ENCODE measurements at places on chromosomes 16 and 17. TPM values are rescaled to one million over a fixed set of nuclear protein-coding genes. Genes with fewer than 3 reads are reported as not detected.

DNA sequence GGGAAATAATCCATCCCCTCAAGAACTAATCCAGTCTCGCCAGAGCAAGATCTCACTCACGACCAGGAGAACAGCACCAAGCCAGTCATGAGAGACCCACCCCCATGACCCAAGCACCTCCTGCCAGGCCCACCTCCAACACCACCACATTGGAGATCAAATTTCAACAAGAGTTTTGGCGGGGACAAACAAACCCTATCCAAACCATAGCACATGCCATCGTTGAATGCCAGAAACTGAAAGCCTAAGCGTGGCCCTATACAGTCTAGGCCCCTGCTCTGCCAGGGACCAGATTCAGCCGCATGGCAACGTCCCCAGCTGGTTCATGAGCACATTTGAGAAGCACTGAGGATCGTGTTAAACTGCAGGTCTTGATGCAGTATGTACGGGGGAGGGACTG lies 57.3 kb downstream of the AXIN2 start:
- H3K4me1 ChIP-seq = no peaks in the 10 kb centered on the region
- no peak overlapping the region for H3K4me3 ChIP-seq
- no peak overlapping the region for H3K27ac ChIP-seq
- DNase-seq = peak; percentile 52
- no peaks in the 10 kb centered on the region for H3K27me3 ChIP-seq

GRCh38 chr17:27413792-27414191 lies 42.5 kb upstream of the KSR1 start:
- H3K4me1 ChIP-seq = no peaks in the 10 kb centered on the region
- no peak overlapping the region for H3K27ac ChIP-seq
- H3K27me3 ChIP-seq = no peaks in the 10 kb centered on the region
- no peak overlapping the region for H3K4me3 ChIP-seq

DNA sequence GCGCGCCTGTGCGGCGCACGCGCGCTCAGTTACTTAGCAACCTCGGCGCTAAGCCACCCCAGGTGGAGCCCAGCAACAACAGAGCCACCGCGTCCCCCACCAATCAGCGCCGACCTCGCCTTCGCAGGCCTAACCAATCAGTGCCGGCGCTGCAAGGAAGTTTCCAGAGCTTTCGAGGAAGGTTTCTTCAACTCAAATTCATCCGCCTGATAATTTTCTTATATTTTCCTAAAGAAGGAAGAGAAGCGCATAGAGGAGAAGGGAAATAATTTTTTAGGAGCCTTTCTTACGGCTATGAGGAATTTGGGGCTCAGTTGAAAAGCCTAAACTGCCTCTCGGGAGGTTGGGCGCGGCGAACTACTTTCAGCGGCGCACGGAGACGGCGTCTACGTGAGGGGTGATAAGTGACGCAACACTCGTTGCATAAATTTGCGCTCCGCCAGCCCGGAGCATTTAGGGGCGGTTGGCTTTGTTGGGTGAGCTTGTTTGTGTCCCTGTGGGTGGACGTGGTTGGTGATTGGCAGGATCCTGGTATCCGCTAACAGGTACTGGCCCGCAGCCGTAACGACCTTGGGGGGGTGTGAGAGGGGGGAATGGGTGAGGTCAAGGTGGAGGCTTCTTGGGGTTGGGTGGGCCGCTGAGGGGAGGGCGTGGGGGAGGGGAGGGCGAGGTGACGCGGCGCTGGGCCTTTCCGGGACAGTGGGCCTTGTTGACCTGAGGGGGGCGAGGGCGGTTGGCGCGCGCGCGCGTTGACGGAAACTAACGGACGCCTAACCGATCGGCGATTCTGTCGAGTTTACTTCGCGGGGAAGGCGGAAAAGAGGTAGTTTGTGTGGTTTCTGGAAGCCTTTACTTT lies at the start of gene UBB:
TSS of gene UBB (plus strand) at position 452 of the 856 bp plus-strand sequence. CDS start 817 bp downstream, outside the sequence.
- peak within 1 kb of the TSS; percentile 100 for H3K27ac ChIP-seq
- peaks cover 25% of the 10 kb centered on the region for H3K36me3 ChIP-seq
- peak; percentile 100 for DNase-seq
- no peaks in the 10 kb centered on the region for H3K27me3 ChIP-seq
- H3K4me3 ChIP-seq = peak within 1 kb of the TSS; percentile 93
- H3K4me1 ChIP-seq = no peaks in the 10 kb centered on the region

- H3K27me3 ChIP-seq = no peaks in the 10 kb centered on the region
- H3K27ac ChIP-seq = no peak overlapping the region
- no peak overlapping the region for H3K4me3 ChIP-seq
- peak; percentile 99 for DNase-seq
- H3K36me3 ChIP-seq = no peaks in the 10 kb centered on the region
Observed at GRCh38 chr17:76506408-76507345, 5.5 kb upstream of the RHBDF2 start.

GRCh38 chr17:34799751-34800150 lies 161.5 kb downstream of the CCT6B start:
- no peak for DNase-seq
- peaks cover 13% of the 10 kb centered on the region for H3K4me1 ChIP-seq
- peaks cover 6% of the 10 kb centered on the region for H3K27me3 ChIP-seq
- H3K36me3 ChIP-seq = no peaks in the 10 kb centered on the region
- H3K4me3 ChIP-seq = no peak overlapping the region

DNA sequence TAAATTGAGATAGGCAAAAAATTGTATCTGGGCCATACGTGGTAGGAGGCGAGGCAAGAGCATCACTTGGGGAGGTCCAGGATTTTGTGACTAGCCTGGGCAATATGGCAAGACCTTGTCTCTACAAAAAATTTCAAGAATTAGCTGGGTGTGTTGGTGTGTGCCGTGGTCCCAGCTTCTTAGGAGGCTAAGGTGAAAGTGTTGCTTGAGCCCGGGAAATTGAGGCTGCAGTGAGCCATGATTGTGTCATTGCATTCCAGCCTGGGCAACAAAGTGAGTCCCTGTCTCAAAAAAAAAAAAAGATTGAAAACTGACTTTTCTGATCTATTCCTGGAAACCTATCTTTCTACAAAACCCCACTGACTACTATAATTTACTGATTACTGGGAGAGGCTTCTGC lies 26.7 kb downstream of the CDK12 start:
- H3K27ac ChIP-seq = no peak overlapping the region
- no peaks in the 10 kb centered on the region for H3K27me3 ChIP-seq
- no peaks in the 10 kb centered on the region for H3K4me1 ChIP-seq
- H3K36me3 ChIP-seq = peaks cover 39% of the 10 kb centered on the region
- H3K4me3 ChIP-seq = no peak overlapping the region

DNA sequence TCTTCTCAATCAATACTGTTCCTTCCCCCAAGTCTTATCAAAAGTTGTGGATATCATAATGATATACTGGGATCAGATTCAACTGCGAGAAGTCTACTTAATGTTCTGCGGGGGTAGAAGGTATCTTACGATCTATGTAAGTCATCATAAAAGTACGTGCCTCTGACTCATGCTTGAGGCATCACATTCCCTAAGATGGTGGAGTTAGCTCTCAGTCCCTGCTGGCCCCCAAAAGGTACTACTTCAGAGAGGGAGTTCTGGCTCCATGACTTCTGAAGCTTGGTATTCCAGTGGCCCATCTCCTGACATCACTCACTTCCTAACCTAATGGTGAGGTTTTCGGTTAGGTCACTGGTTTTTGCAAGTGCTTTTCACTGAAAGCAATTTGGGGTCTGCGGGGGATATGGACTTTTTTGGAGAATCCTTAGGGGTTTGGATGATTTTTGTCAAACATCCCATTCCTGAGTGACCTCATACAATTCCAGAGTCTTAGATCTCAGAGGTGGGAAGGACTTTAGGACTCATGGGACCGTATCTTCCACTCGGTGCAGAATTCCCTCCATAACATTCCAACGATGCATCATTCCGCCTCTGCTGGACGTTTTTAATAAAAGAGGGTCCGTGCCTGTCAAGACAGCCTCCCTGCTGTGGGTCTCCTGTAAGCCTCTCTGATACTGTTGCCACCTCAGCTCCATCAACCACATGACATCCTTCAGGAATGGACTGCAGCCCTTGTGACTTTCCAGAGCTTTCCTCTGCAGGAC lies 74.3 kb downstream of the DYNLRB2 start:
- no peaks in the 10 kb centered on the region for H3K27me3 ChIP-seq
- no peak overlapping the region for H3K27ac ChIP-seq
- H3K36me3 ChIP-seq = no peaks in the 10 kb centered on the region
- H3K4me3 ChIP-seq = no peak overlapping the region
- DNase-seq = peak; percentile 35

DNA sequence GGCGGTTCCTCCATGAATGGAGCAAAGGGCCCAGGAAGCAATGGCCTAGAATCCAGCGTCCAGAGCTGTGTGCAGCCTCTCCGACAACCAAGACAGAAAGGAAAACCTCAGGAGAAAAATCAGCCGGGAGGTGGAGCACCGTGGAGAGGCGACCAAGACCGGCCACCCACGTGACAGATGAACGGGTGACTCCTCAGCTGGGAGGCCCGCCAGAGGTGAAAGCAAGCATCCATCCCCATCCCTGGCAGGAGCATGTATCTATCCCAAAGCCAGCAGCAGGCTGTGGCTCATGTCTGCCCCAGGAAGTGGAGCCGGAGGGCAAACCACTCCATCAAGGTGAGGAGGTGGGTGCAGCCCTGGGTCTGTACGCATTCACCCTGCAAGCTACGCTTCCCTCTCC lies 52.1 kb downstream of the FOXL1 start:
- no peaks in the 10 kb centered on the region for H3K27me3 ChIP-seq
- H3K4me3 ChIP-seq = no peak overlapping the region
- DNase-seq = no peak

DNA sequence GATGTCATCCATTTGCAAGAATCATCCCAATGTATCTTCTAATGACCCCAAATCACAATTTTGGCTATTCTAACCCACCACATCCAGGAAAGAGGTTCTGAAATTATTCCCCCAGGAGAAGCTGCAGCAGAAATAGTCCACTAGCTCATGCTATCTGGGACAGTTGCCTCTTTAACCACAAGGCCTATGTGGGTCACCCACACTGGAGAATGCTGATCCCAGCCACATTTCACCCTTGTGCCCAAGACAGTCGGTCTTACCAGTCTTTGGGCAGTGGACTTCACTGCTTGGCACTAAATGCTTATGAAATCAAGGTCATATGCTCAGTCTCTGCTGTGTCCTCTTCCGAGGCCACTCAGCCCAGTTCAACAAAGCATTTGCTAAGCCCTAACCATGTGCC lies 27.0 kb downstream of the ABCC12 start:
- no peak overlapping the region for H3K27ac ChIP-seq
- peaks cover 19% of the 10 kb centered on the region for H3K4me1 ChIP-seq
- no peaks in the 10 kb centered on the region for H3K36me3 ChIP-seq
- DNase-seq = no peak
- H3K4me3 ChIP-seq = no peak overlapping the region

GRCh38 chr17:54882371-54882770 lies 18.3 kb upstream of the TOM1L1 start:
- H3K36me3 ChIP-seq = no peaks in the 10 kb centered on the region
- no peak for DNase-seq
- H3K27ac ChIP-seq = no peak overlapping the region
- H3K4me3 ChIP-seq = no peak overlapping the region

- DNase-seq = no peak
- peak overlapping the region; percentile 96 for H3K4me3 ChIP-seq
- H3K27me3 ChIP-seq = no peaks in the 10 kb centered on the region
- H3K4me1 ChIP-seq = no peaks in the 10 kb centered on the region
Observed at GRCh38 chr17:29393436-29393835, 3.3 kb downstream of the TAOK1 start.

The HBM gene
- total RNA-seq = not detected
